Smooth muscle cell of bladder (primary cell): ENCODE measurements at places on chromosomes 7 and 10. TPM values are rescaled to one million over a fixed set of nuclear protein-coding genes. Genes with fewer than 3 reads are reported as not detected.

Gene ACSM6
- total RNA-seq: not detected in 2 replicates

Gene CHN2
- 0.71 and 2.1 TPM in 2 replicates for total RNA-seq

Gene MMD2
- not detected in 2 replicates for total RNA-seq

Gene NANOS1
- 0.14 and 0.18 TPM in 2 replicates for total RNA-seq

Gene TAS2R41
- total RNA-seq: not detected in 2 replicates

Gene NPFFR1
- total RNA-seq: under 0.01 TPM in 1 of 2 replicates, not detected in the other

Gene EGR2
- total RNA-seq: 0.14 and 0.46 TPM in 2 replicates

Gene RAPGEF5
- 1.1 and 2.4 TPM in 2 replicates for total RNA-seq

Gene PSMA2
- total RNA-seq: 44.6 and 54.5 TPM in 2 replicates

Gene MRPL32
- total RNA-seq: 59.8 and 63.1 TPM in 2 replicates

Gene ADAMTS14
- total RNA-seq: 5.5 and 10.6 TPM in 2 replicates

Gene STN1
- 23.9 TPM in 2 replicates for total RNA-seq

Gene DOCK1
- 84.2 and 98.5 TPM in 2 replicates for total RNA-seq

Gene DEPP1
- 9.4 and 22.6 TPM in 2 replicates for total RNA-seq

Gene MNX1
- not detected in 2 replicates for total RNA-seq

Gene H2BK1
- not detected in 2 replicates for total RNA-seq

Gene AGBL3
- 0.71 and 1.4 TPM in 2 replicates for total RNA-seq

Gene C7orf57
- not detected in 2 replicates for total RNA-seq

Gene GIMAP1
- total RNA-seq: under 0.01 TPM in 2 replicates

Gene NPC1L1
- 0.09 and 0.14 TPM in 2 replicates for total RNA-seq

Gene VPS50
- 28.3 and 33.4 TPM in 2 replicates for total RNA-seq

Gene FGFBP3
- 0.28 TPM in 2 replicates for total RNA-seq

Gene ITGB8
- 47.1 and 96.9 TPM in 2 replicates for total RNA-seq

Gene VTI1A
- total RNA-seq: 20.6 and 24.3 TPM in 2 replicates

Gene CUBN
- total RNA-seq: 0.85 and 1.2 TPM in 2 replicates

Gene MYL10
- total RNA-seq: not detected in 2 replicates

Gene ADAM22
- 0.28 and 0.37 TPM in 2 replicates for total RNA-seq

Gene CPVL
- total RNA-seq: 0.65 and 0.71 TPM in 2 replicates

Gene CHST15
- 1.00 and 1.4 TPM in 2 replicates for total RNA-seq

Gene PPP1R9A
- total RNA-seq: 0.14 and 0.18 TPM in 2 replicates

Gene FXYD4
- not detected in 2 replicates for total RNA-seq

Gene PTPRE
- total RNA-seq: 1.2 and 1.6 TPM in 2 replicates

Gene CYP3A4
- not detected in 2 replicates for total RNA-seq

Gene TMEM236
- total RNA-seq: under 0.01 TPM in 2 replicates

Gene SCIN
- 0.43 and 3.3 TPM in 2 replicates for total RNA-seq

Gene GHRHR
- not detected in 2 replicates for total RNA-seq

Gene RBM20
- total RNA-seq: under 0.01 TPM in 2 replicates

Gene SMKR1
- 0.09 and 0.43 TPM in 2 replicates for total RNA-seq

Gene SLC13A1
- not detected in 2 replicates for total RNA-seq

Gene JAKMIP3
- 0.14 and 0.55 TPM in 2 replicates for total RNA-seq

Gene PRF1
- under 0.01 TPM in 1 of 2 replicates, not detected in the other for total RNA-seq

Gene PVRIG
- not detected in 2 replicates for total RNA-seq

Gene EVX1
- total RNA-seq: under 0.01 TPM in 1 of 2 replicates, not detected in the other

Gene LRRC61
- 0.85 and 1.6 TPM in 2 replicates for total RNA-seq

Gene IGFBP3
- total RNA-seq: 98.1 and 589 TPM in 2 replicates

Gene ERVW-1
- 0.09 TPM in 1 of 2 replicates, not detected in the other for total RNA-seq

Gene TEX47
- not detected in 2 replicates for total RNA-seq

Gene ATOH7
- total RNA-seq: 0.09 TPM in 1 of 2 replicates, not detected in the other

Gene PNLIPRP1
- not detected in 2 replicates for total RNA-seq

Gene CPA4
- 25.9 and 83.2 TPM in 2 replicates for total RNA-seq
